Subcutaneous adipose tissue (tissue), 4 donors: ENCODE measurements at places on chromosomes 3 and 15. TPM values are rescaled to one million over a fixed set of nuclear protein-coding genes. Genes with fewer than 3 reads are reported as not detected.

The CSPG4 gene
- 183 TPM for total RNA-seq

The SV2B gene
- 6.4 TPM for total RNA-seq

The CPN2 gene
- total RNA-seq: not detected

The SLMAP gene
- total RNA-seq: 66.1 TPM

The ZNF860 gene
- total RNA-seq: 0.34 TPM

The PIERCE2 gene
- total RNA-seq: 2.0 TPM

The PCOLCE2 gene
- 227 TPM for total RNA-seq

The FANCD2OS gene
- total RNA-seq: not detected

The TFDP2 gene
- total RNA-seq: 93.1 TPM

The HDGFL3 gene
- 27.1 TPM for total RNA-seq

The CLDN18 gene
- not detected for total RNA-seq

The CPNE4 gene
- not detected for total RNA-seq

The COL6A5 gene
- not detected for total RNA-seq

The BOC gene
- total RNA-seq: 15.1 TPM

The SCAMP5 gene
- total RNA-seq: 4.1 TPM

The KNG1 gene
- not detected for total RNA-seq

The SLC41A3 gene
- total RNA-seq: 30.6 TPM

The USP8 gene
- total RNA-seq: 45.2 TPM

The ADAMTSL3 gene
- total RNA-seq: 1.7 TPM

The FANCI gene
- 30.1 TPM for total RNA-seq

The GOLGA6L2 gene
- not detected for total RNA-seq

The COLQ gene
- total RNA-seq: 2.0 TPM

The VIPR1 gene
- 9.6 TPM for total RNA-seq

The CTXN2 gene
- not detected for total RNA-seq

The NPHP3 gene
- total RNA-seq: 54.0 TPM

The CCDC54 gene
- total RNA-seq: not detected

The CFAP100 gene
- not detected for total RNA-seq

The IL20RB gene
- total RNA-seq: 1.9 TPM

The TFRC gene
- 546 TPM for total RNA-seq

The CIDEC gene
- total RNA-seq: 931 TPM

The ZMYND10 gene
- 1.5 TPM for total RNA-seq

The FYTTD1 gene
- 52.0 TPM for total RNA-seq

The MINAR1 gene
- 0.19 TPM for total RNA-seq

The CMTM8 gene
- 5.1 TPM for total RNA-seq

The PTH1R gene
- 14.8 TPM for total RNA-seq

The PLCD1 gene
- total RNA-seq: 19.0 TPM

The NR1I2 gene
- total RNA-seq: 0.66 TPM

The DNAH1 gene
- total RNA-seq: 9.5 TPM

The PLSCR4 gene
- total RNA-seq: 144 TPM
